ENCODE measurements at places on chromosomes 1 and 21. TPM values are rescaled to one million over a fixed set of nuclear protein-coding genes. Genes with fewer than 3 reads are reported as not detected.

FAM72C gene
- 0.65 TPM for total RNA-seq

CTSK gene
- 1.9 TPM for total RNA-seq

RBM11 gene
- 0.91 TPM for total RNA-seq

MSH4 gene
- under 0.01 TPM for total RNA-seq

ANGPTL3 gene
- total RNA-seq: not detected

TNFRSF14 gene
- 26.1 TPM for total RNA-seq

THAP3 gene
- total RNA-seq: 15.3 TPM

PIGR gene
- total RNA-seq: not detected

OR2AK2 gene
- total RNA-seq: not detected

S100A3 gene
- total RNA-seq: 0.30 TPM

SLFNL1 gene
- total RNA-seq: 0.46 TPM

LEMD1 gene
- total RNA-seq: not detected

ZNF687 gene
- total RNA-seq: 6.7 TPM

CFAP74 gene
- not detected for total RNA-seq

SPRR5 gene
- total RNA-seq: not detected

MYBPH gene
- not detected for total RNA-seq

TMCC2 gene
- 1.9 TPM for total RNA-seq
